Astrocyte (in vitro differentiated cells and primary cell): ENCODE measurements at places on chromosomes 7 and 10.
A peak's percentile ranks its signal among the peaks of the same experiment; 100 is the strongest.

GRCh38 chr7:30920584-30921539, 9.2 kb downstream of the AQP1 start:
- peak; percentile 63 for DNase-seq

GRCh38 chr10:69385454-69386350, 31.0 kb downstream of the TACR2 start:
- no peak for DNase-seq

DNA sequence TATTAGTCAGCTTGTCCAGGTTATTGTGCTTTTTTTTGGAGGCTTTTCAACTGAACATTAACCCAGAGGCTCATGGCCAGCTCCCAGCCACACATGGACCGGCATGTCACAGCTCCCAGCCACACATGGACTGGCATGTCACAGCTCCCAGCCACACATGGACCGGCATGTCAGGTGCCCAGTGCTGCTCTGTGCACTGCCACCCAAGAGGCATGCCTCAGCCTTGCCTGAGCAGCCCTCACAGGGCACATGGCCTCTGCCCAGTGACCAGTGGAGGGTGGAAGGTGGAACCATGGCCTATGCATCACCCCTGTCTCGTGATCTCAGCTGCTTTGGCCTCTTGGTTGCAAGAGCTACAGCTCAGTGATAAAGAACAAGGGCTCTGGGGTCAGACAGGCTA, 119.8 kb downstream of the OAT start:
- no peak for DNase-seq

GRCh38 chr7:140230516-140230860, 53.7 kb upstream of the KDM7A start:
- DNase-seq: no peak

DNA sequence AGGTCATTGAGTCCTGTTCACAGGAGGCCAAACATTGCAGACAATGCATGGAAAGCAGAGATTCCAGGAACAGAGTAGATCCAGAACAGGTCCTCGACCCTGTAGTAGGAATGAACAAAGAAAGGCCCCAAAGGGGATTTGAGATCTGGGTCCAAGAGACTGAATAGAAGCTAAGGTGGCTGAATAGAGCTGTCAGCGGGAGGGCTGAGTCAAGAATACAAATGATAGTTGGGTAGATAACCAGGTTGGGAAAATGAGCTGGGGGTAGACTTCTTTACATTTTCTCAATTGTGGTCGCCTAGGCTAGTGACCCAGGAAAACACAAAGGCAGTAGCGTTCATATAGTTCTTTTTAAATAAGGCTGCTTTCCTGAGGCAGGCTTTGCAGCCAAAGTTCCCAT, 103.4 kb upstream of the ELMO1 start:
- DNase-seq: no peak

GRCh38 chr7:90212149-90212495, 582 bp downstream of the STEAP2 start:
- no peak for DNase-seq

DNA sequence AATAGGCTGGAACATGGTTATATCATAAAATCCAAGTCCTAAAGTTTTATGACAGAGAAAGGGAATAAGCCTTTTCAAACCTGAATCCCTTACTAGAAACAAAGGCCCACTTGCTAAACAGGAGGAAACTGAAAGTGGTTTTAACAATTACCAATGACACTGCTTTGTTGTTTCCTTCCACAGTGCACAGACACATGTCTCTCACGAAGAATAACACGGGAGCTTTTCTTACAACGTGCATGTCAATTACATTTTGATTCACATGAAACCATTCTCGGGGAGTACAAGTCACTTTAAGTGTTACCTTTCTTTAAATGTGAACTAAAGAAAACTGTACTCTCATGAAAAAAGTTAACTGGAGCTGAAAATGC, 1.4 kb downstream of the MRPS33 start:
- no peak for DNase-seq

- DNase-seq: no peak
These were observed 255.6 kb downstream of the OTUD1 start for GRCh38 chr10:23694446-23694920.

GRCh38 chr10:6889718-6890117, 309.6 kb upstream of the PRKCQ start:
- DNase-seq: no peak

DNA sequence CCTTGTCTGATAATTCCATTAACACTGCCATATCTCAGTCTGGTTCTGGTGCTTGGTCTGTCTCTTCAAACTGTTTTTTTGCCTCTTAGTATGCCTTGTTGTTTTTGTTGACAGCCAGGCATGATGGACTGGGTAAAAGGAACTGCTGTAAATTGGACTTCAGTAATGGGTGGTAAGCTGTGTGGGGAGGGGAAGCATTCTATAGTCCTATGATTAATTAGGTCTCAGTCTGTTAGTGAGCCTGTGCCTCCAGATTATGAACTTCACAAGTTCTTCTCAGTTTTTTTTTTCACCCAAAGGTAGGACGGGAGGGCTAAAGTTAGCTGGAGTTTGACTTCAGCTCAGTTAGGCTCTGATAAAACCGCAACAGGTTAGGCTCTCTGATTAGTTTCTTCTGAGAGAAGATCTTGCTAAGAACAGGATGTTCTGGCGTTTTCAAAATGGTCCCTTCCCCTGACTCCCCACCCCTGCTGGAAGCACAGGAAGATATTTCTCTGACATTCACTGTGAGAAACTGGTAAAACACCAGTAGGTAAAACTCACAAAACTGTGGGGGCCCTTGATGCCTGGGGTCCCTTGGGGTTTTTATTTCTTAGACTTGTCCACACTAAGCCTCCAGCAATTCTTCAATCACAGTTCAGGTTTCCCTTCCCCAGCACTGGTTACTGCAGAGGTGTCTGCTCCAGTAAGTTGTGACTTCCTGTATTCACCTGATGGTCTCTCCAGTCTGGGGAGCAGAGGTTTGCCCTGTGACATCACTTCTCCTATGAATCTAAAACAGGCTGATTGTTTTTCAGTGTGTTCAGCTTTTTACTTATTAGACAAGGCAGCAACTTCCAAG, 43.3 kb upstream of the CCDC71L start:
- no peak for DNase-seq
